ENCODE measurements at places on chromosomes 6 and 20.

DNA sequence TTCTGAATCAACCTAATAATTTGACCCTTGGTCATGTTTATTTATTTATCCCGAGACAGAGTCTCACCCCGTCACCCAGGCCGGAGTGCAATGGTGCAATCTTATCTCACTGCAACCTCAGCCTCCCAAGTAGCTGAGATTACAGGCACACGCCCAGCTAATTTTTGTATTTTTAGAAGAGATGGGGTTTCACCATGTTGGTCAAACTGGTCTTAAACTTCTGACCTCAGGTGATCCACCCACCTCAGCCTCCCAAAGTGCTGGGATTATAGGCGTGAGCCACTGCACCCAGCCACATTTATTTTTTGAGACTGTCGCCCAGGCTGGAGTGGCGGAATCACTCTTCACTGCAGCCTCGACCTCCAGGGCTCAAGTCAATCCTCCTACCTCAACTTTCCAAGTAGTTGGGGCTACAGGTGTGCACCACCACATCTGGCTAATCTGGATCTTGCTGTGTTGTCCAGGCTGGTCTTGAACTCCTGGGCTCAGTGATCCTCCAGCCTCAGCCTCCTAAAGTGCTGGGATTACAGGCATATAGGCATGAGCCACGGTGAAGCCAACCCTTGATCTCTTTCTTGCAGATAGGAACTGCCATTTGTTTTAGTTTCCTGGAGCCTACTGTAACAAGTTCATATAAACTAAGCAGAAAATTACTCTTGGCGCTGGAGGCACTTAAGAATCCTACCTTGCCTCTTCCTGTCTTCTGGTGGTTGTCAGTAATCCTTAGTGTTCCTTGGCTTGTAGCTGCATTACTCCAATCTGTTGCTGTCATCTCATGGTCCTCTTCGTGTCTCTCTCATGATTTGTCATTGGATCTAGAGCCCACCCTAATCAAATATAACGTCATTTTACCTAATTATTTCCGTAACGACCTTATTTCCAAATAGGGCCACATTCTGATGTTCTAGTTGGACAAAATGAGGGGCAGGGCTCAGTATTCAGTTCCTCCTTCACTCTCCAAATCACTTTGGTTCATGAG lies 2.3 kb downstream of the RPS18 start:
- no peak for DNase-seq

- DNase-seq, result no peak
These were observed 17.0 kb downstream of the RPS6KA2 start for GRCh38 chr6:166610069-166610468.

DNA sequence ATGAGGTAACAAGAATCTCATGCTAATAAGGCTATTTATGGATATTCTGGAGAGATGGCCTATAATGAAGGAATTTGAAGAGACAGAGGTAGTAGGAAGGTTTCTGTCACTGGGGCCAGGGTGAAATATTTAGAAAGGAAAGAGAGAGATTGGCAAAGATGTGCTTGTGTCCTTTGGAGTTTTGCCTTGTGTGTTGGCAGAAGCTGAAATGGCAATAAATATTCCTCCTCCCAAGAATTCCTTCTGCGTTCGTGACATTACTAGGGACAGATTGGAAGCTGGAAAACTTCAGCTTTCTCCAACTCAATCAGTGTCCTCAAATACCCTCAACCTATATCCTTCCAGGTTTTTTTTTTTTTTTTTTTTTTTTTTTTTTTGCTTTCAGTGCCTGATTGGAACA lies 6.3 kb downstream of the SAMD5 start:
- DNase-seq, result no peak

DNA sequence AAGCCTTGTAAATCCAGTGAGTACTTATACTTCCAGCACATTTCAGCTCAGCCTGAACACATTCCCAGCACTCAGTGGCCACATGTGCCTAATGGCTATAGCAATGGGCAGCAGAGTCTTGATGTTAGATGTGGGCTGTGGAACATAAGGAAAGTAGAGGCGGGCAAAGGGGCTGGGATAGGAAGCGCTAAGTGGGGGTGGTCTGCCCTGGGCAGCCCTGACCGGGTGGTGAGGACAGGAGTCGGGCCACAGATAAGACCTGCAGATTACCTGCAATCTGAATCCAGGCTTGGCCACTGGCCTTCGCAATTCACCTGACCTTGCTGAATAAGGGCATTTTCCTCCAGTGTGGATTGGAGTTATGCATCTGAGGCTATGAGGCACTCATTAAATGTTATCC lies 11.1 kb upstream of the HMGA1 start:
- no peak for DNase-seq

- DNase-seq, result no peak
These were observed 15.2 kb downstream of the CTCFL start for GRCh38 chr20:57509665-57510237.

- no peak for DNase-seq
These were observed 655.0 kb upstream of the HS3ST5 start for GRCh38 chr6:114997813-114998292.

All from stimulated activated CD4-positive, alpha-beta T cell treated with anti-CD3 and anti-CD28 coated beads, Interleukin-1b, Interleukin-23, amount 100 ng/mL, for 4 hours (primary cell).